Kasumi-1 (cell line): ENCODE measurements at places on chromosomes 4 and X.

GRCh38 chr4:176830971-176831370 is 38.2 kb upstream of the VEGFC start:
- DNase-seq, result no peak

- no peak for DNase-seq
Measured at GRCh38 chr4:125267630-125268029, 47.1 kb upstream of the FAT4 start.

GRCh38 chrX:136191171-136191570 is 43.8 kb downstream of the FHL1 start:
- no peak for DNase-seq

GRCh38 chr4:184453365-184454160 is 20.8 kb downstream of the IRF2 start:
- DNase-seq, result peak; percentile 93

DNA sequence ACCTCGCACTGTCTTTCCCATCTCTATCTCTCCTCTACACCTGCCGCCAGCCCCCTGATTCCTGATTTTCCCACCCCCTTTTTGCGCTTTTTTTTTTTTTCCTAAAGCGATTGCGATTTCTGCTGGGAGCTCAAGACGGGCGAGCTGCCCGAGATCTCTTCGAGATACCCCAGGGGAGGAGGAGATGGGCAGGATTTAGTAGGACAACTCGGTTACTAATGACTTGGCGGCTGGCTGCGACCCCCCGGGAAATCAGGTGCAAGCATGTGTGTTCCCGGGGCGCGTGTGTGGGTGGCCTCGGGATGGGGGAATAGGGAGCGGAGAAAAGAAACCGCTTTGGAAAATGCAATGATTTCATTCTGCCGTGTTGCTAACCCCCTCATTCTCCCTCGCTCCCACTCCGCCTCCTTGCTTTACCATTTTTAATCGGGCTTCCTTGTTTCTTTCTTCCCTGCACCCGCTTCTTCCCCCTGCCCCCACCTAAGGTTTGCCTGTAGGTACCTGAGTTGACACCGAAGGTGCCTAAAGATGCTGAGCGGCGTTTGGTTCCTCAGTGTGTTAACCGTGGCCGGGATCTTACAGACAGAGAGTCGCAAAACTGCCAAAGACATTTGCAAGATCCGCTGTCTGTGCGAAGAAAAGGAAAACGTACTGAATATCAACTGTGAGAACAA is 4.4 kb downstream of the SLITRK2 start:
- DNase-seq, result no peak

GRCh38 chr4:24644983-24645764 is 60.8 kb upstream of the DHX15 start:
- no peak for DNase-seq

DNA sequence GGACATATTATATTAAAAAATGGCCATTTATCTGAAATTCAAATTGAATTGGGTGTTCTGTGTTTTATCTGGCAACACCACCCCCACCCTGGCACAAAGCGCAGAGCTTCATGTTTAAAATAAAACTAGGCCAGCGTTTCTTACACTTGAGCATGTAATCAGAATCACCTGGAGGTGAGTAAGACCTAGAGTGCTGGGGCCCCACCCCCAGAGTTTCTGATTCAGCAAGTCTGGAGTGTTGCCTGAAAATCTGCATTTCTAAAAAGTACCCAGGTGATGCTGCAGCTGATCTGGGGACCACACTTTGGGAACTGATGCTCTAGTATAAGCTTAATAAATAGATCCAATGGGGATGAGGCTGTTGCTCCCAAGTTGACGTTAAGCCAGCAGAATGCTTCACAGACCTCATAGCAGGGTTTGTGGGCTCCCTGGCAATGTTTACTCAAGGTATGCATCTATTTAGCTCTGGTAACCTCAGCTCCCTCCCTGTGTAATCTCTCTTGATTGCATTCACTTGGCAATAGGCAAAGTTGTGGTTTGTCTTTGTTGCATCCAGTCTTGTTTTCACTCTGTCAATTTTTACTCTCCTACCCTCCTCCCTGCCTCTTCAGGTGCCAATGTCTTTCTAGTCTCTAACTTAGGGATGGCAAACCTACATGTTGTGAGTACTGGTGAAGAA is 99.8 kb upstream of the TEX13D start:
- DNase-seq, result no peak

- no peak for DNase-seq
Measured at GRCh38 chr4:38162240-38162784, 202.1 kb downstream of the PTTG2 start.

DNA sequence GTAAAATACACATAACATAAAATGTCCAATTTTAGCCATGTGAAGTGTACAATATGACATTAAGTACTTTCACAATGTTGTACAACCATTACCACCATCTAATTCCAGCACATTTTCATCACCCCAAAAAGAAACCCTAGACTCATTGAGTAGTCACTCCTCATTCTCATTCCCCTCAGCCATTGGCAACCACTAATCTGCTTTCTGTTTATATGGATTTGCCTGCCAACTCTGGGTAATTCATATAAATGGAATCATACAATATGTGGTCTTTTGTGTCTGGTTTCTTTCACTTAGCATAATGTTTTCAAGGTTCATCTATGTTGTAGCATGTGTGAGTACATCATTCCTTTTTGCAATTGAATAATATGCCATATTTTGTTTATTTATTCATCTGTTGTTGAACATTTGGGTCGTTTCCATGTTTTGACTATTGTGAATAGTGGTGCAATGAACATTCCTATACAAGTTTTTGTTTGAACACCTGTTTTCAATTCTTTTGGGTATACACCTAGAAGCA is 43.0 kb downstream of the EIF2S3 start:
- DNase-seq, result no peak

GRCh38 chrX:38048886-38049285 is 42.5 kb downstream of the SYTL5 start:
- no peak for DNase-seq

GRCh38 chrX:134933911-134934310 is 56.9 kb upstream of the SMIM10 start:
- DNase-seq, result no peak

- no peak for DNase-seq
Measured at GRCh38 chrX:41607264-41607832, 81.4 kb upstream of the GPR34 start.

DNA sequence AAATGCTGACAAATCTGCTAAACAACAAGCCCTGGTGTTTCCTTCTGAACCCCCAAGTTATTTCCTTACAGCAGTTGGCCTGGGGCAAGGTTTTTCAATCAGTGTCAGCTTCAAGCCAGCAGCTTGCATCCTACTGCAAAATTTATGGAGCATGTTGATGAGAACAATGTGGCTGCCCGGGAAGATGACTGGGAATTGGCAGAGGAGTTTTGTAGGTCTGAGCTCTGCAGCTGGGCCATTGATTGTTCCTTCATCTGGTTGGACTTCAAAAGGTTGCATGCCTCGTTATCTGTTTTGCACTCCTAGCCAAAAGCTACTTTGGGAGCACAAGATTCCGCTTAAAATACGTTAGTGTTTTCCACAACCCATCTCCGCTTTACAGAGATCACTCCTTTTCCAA is 1030.3 kb upstream of the LCORL start:
- DNase-seq, result no peak

GRCh38 chrX:68511255-68511654 is 12.4 kb downstream of the YIPF6 start:
- peak; percentile 45 for DNase-seq

- DNase-seq, result no peak
Measured at GRCh38 chr4:101306225-101306624, 41.1 kb downstream of the PPP3CA start.

DNA sequence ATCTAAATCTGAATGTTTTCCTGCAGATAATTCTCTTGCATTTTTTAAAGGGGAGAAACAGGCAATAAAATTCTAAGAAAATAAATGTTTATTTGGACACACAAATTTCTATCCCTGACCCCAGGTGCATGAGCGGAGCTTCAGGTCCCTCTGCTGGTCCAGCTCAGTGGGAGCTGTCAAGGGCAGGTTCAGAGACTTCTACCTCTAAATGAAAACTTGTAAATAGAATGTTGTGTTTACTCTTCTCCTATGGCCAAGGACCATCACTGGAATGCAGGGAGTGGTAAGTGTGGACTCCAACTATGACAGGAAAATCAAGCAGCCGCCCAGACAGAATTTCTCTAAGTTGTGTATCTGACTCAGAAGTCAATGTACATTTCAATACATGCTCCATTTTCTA is 148.6 kb upstream of the TTC29 start:
- no peak for DNase-seq

DNA sequence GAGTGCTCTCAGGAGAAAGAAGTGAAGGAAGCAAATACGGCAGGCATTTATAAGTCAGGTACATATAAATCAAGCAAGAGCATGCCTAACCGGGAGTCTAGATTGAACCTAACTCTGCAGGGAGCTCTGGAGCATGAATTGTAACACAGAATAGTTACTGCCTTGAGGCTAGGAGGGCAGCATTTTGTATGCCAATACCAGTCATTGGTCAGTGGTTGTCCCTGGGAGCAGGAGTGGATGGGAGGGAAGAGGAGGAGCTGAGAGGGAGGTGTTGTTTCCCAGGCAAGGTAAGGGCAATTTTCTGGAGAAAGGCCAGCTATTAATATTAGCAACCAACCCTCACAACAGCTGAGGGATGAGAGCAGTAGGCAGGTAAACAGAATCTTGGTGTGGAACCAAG is 224.7 kb upstream of the DCAF8L1 start:
- no peak for DNase-seq

DNA sequence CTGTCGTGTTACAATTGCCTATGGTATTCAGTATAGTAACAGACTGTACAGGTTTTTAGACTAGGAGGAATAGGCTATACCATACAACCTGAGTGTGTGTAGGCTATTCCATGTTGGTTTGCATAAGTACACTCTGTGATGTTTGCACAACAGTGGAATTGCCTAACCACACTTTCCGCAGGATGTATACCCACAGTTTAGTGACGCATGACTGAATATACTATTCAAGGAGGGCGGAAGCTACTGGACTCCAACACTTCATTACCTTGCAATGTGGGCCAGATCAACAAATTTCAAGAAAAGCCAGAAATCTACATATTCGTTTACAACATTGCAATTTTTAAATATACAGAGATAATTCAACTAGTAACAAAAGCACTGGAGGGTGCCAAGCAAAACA is 317.2 kb downstream of the PDGFC start:
- DNase-seq, result no peak

- DNase-seq, result no peak
Measured at GRCh38 chrX:19581786-19582185, 66.5 kb upstream of the MAP3K15 start.

GRCh38 chrX:802846-803245 is 172.3 kb downstream of the SHOX start:
- no peak for DNase-seq

DNA sequence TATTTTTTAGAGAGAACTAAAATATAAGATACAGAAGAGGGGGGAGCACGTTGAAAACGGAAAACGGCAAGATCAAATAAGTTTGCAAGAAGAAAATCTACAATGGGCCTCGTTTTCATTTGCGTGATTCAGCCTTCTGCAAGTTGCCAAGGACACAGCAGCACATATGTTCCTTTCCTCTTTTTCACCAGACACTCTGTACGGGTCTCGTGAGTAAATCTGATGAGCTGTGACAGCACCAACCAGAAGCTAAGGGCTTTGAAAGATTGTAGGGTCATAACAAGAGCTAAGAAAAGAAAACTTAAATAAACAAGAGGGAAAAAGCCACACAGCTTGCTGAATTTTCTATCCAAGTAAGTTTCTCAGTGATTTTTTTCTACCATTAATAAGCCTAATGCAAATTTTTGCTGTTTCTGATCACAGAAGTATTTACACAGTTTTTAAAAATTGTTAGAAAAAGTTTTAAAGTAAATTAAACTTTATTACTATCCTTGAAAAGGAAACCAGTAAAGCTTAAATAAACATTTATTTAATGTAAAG is 63.4 kb downstream of the SCML2 start:
- DNase-seq, result peak; percentile 4

DNA sequence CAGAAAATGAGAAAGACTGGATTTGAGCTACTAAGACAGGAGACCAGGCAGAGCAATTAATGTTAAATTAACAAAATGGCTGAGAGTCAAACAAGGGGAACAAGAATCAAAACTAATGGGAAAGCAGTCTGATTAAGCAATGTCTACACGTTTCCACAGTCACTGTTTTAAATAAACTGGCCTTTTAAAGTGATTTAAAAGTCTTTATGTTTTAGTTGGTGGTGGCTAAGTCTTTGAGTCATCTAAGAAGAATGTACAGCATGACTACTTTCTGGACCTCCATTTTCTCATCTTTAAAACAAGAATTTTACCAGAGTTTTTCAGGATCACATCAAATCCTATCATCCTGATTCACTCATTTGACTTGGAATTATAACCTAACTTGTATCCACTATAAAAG is 233.8 kb downstream of the ENOX2 start:
- DNase-seq, result no peak

GRCh38 chr4:5964030-5964429 is 54.2 kb downstream of the C4orf50 start:
- DNase-seq, result no peak

- DNase-seq, result no peak
Measured at GRCh38 chr4:8438743-8439142, 1.8 kb downstream of the ACOX3 start.

GRCh38 chr4:175125410-175126068 is 207.4 kb downstream of the ADAM29 start:
- DNase-seq, result no peak

DNA sequence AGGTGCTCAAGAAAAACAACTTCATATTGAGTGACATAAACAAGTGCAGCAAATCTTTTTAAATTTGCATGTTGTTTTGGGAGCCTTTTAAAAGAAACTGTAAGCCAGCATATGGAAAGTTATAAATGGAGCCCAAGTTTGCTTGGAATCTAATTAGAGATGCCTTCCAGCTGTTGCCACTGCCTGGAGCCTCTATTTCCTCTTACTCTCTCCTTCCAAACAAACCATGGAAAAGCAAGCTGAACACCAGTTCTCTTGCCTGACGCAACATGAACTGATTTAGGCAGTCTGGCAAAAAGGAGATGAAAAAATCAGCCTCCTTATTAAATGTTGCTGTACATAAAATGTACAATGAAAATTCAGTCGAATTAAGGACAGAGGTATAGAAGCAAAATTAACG is 21.5 kb downstream of the ARSJ start:
- DNase-seq, result no peak

DNA sequence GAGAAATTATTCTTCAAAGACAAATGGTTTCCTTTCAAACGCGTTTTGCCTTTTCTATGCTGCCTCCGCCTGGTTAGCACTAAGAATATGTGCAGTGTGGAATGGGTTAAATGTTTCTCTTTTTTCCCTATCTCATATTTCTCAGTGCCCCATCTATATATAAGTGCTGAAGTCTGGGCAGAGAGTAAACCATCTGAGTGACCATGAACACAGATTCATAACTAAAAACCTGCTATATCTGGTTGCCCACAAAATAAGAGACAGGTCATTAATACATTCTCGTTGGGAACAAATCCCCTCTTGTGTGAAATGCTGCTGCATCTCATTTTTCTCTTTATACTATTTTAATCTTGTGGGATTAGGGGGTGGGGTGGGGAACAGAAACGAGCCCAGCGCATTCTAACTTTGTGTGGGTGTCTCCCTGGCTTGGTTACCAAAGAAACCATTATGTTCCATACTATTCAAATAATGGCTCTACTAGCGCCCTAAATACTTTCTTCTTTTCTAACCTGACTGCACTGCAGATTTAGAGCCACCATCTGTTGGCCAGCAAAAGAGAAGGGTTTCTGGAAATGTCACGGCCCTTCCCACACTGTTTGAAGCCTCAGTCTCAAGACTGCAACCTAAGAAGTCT is 42.2 kb upstream of the PTCHD1 start:
- DNase-seq, result no peak
